Activated T-cell treated with anti-CD3 and anti-CD28 coated beads, Interleukin-2, amount 50 U/mL, for 72 hours (primary cell): ENCODE measurements at places on chromosomes 13 and 19. TPM values are rescaled to one million over a fixed set of nuclear protein-coding genes. Genes with fewer than 3 reads are reported as not detected.

ZNF816 gene
- 16.2 TPM for total RNA-seq

AMER2 gene
- total RNA-seq = 0.02 TPM

PGPEP1 gene
- total RNA-seq = 55.5 TPM

ZNF763 gene
- total RNA-seq = 2.4 TPM

MATK gene
- 19.2 TPM for total RNA-seq

OR7C1 gene
- total RNA-seq = not detected

PRR22 gene
- total RNA-seq = 4.7 TPM
